ENCODE measurements at places on chromosomes 7 and 10.

- DNase-seq: no peak
These were observed 151.5 kb upstream of the COL1A2 start for GRCh38 chr7:94243066-94243711.

- no peak for DNase-seq
These were observed 316.5 kb upstream of the PHF14 start for GRCh38 chr7:10657201-10657600.

DNA sequence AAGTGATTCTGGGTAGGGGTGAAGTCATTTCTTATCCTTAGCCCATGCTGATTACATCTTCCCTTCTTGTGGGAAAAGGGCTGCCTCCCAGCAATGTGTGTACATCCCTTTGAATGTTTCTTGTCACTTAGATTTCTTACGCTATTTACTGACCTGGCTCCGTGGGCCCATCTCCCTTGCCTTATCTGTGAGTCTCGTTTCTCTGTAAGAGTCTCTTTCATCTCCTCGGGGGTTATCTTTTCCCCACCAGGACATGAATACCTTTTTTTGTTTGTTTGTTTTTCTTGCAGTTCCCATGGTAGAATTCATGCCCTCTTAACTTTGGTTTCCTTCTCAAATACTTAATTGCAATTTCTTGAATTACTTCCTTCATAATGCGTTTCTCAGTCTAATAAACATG, 107.7 kb downstream of the BAMBI start:
- no peak for DNase-seq

- no peak for DNase-seq
These were observed 38.4 kb downstream of the C10orf143 start for GRCh38 chr10:130072247-130072646.

- DNase-seq: no peak
These were observed 5.4 kb downstream of the COL13A1 start for GRCh38 chr10:69807122-69807521.

DNA sequence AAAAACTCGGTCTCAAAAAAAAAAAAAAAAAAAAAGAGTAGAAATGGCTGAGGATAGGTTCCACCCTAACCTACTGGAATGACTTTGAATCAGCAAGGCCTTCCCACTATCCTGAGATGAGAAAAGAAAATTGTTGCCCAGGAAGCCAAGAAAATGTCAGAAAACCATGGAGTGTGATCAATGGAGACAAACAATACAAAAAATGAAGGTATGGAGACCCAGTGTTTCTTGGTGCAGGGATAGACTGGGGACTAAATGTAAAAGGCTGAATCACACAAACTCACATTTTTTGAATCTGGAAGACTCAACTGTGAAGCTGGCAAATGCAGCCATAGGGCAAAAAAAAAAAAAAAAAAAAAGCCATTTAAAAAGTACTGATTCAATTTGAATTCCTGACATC, 364.3 kb upstream of the ANKRD30A start:
- DNase-seq: no peak

GRCh38 chr10:60669501-60669900, 108.8 kb upstream of the CDK1 start:
- DNase-seq: no peak

DNA sequence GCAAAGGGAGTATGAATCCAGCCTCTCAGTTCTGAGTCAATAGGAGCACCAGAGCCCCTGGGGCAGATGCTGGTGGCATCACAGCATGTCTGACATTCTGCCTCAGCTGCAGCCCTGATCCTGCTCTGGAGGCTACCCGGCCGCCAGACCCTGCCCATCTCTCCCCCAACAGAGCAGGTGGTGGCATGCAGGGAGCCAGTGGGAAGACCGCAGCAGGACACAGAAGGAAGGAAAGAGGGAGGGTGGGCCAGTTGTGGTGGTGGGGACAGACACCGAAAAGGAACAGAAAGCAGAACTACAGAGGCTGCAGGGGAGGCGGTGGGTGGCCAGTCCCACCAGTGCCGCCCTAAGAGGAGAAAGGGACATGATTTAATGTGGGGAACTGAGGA, 35.3 kb downstream of the BLNK start:
- DNase-seq: no peak

DNA sequence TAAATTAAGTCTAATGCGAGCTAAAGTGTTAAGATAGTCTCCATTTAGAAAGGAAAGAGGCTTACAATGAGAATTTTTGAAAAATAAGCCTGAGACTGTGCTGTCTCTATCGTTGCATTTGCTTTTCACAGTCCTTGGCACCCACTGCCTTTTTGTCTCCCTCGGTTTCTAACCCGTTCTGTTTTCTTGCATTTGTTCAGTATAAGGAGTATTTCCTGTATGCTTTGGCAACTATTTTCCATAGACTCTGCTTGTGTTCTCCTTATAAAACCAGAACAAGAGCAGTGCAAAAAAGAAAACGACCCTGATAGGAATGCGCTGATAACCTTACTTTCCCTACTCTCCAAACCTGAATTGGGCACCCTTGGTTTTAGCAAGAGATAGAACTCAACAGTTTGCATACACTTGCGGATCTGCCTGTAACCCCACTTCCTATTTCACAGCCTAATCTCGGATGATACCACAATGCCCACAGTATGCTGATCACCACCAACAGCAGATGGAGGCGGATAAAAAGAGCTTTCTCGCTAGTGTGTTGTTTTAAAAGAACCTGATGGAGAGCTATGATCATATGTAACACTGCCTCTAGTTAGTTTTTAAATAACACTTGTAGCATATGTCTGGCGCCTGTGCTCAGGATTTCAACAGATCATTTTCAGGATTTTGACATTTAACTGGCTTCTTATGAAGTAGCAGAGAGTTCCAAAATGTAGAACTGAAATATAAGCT, 1.6 kb upstream of the ARHGAP12 start:
- no peak for DNase-seq

DNA sequence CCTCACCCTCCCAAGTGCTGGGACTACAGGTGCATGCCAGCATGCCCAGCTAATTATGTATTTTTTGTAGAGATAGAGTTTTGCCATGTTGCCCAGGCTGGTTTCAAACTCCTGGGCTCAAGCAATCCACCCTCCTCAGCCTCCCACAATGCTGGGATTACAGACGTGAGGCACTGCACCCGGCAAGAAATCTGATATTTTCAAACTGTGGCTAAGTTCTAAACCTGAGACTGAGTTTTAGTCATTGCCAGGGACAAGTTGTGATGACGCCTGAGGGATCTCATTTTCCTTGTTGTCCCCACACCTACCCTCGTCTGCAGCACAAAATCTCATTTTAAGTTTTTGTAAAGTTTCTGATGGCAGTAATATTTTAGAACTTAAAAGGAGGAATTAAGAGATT, 9.8 kb downstream of the AUTS2 start:
- DNase-seq: no peak

- no peak for DNase-seq
These were observed 133.4 kb downstream of the PRKAG2 start for GRCh38 chr7:151743481-151743983.

GRCh38 chr7:105279688-105280007, 109.1 kb downstream of the SRPK2 start:
- DNase-seq: no peak

DNA sequence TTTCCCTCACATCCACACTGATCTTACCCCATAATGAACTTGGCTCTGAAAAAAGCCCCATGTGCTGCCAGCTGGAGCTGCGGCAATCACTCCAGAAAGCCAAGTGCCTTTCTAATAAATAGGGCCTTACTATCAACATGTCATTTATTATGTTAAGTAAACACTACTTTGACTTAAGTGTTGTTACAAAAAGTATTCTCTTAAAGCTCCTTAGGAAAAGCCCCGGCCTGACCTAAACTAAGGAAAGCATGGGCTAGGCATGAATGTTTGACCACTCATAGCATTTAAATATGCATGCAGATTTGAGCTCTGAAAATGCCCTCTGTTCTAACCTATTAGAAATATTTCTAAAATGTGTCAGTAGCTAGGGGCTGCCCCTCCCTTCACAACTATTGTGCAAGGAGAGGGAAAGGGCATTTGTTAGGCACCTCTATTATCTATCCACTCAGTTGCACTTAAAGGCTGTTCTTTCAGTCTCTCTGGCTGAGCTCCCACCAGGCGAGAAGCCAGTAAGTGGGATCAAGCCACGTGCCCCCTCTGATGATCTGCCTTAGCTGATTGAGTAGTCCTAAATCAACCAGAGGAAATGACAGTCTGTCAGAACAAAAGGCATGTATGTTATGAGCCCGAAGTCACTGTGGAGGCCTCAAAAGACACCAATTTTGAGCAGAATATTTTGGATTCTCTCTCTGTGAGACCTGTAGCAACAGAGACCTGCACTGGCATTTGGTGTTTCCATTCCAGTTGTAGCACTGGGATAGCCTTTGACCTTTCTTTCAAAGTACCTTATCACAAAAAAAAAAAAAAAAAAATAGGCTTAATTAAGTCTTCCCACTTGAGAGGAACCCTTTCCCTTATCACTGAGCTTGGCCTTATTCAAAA, 77.1 kb downstream of the ITGB8 start:
- no peak for DNase-seq

DNA sequence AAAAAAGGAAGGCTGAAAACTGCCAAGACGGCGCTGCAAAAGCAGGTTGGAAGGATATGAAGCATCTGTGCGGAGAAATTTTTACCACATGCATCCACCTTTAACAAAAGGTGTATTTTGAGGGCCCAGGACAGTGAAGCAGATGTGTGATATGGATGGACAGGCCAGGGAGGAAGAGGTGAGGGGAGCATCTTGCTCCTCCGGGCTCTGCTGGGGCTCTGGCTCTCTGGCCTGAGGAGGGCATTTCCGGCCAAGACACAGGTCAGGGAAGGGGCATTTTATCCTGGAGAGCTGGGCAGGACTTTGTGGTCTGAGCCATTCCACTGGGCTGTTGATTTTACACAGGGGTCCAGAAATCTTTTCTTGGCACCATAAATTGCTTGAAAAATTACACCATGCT, 175.1 kb downstream of the ZMYND11 start:
- DNase-seq: no peak

DNA sequence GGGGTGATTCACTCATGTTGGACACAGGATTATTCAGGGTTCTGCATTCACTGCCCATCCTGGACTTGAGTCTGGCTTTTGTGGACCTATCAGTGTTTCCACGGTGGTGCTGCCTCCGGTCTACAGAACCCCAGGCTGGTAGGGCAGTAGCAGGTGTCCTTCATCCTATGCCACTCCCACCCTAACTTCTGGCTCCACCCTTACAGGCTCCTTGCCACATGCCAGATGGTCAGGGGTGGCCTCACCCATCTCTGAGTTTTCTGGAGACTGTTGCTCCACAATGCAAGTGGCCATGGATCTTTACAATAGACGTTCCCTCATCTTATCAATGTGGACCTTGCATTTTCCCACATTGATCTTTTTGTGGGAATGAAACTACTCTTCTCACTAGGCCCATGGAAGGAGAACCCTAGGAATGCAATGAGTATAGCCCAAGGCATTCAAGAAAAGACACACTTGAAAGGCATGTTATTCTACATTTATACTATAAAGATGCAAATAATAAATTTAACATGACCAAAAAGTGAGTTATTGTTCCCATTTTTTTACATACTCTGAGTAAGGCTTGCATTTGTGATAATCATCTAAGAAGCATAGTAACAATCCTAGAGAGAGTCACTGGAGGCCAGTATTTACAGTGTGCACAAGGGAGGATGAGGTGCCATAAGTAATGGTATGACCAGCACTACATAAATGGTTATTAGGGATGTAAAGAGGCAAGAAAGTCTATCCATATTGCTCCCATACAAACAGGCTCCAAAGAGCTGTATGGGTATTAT, 57.4 kb upstream of the ADO start:
- no peak for DNase-seq

DNA sequence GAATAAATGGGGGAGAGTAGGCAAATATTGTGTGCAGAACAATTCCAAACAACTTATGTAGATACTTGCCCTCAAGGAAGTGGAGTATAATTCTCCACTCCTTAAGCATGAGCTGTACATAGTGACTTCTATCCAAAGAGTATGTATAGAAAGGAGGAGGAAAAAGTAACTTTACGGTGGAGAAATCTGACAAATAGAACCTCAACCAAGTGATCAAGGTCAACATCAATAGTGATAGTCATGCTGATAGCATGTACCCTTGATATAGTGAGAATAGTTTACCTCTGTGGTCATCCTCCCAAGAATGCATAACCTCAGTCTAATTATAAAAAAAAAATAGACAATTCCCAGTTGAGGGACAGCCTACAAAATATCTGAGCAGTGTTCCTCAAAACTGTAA, 89.1 kb upstream of the NANOS1 start:
- DNase-seq: no peak

GRCh38 chr10:3901370-3901769, 116.4 kb upstream of the KLF6 start:
- DNase-seq: no peak

GRCh38 chr10:44279426-44280126, 105.3 kb downstream of the CXCL12 start:
- DNase-seq: no peak

DNA sequence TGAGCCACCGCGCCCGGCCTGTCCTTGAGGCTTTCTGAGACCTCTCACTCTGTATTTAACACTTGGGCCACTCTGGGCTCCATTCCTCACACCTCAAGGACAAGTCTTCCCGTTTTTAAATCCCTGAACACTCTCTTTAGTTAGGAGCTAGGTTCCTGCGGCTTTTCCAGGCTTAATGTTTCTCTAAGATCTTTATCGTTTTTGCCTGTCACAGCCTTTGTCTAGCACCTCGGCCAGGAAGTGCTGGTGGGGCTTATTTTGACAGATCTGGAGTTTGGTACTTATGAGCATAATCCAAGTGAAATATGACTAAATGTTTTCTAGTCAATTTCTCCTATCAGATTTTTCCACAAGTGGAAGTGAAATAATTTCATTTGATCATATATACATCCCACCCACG, 186.6 kb downstream of the DPY19L1 start:
- no peak for DNase-seq

DNA sequence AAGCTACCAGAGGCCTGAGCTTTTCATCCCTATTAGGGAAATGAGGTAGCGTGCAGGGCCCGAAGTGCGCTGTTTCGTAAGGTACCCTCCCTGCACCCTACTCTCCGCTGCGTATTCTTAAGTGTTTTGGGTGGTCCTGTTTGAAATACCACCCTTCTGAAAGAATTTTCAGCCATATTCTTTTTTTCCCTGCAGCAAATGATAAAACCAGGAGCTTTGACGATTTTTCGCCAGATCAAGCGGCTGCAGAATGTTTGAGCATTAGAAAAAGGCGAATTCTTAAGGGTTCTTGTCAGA, 1.2 kb downstream of the RSBN1L start:
- no peak for DNase-seq

DNA sequence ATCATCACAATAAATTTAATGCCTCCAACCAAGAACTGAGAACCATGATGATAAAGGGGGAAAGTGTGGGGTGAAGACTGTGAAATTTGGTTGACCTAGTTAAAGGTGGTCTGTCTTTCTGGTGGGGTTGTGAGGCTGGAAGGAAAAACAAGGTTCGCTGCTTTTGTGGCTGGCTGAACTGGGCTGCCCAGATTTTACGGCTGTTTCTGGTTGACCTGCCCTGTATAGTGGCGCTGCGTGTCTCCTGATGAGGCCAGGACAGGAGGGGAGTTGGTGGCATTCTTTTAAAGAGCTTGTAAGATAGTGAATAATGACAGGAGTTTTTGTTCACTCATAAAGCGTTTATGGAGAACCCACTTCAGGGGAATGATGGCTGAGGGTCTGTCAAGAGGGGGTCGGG, 101.8 kb downstream of the CYP26A1 start:
- DNase-seq: no peak

- no peak for DNase-seq
These were observed 25.2 kb downstream of the FAM241B start for GRCh38 chr10:69655124-69655867.

All from SK-N-DZ (cell line).